GM18507 (cell line): ENCODE measurements at places on chromosomes 2 and 18.

DNA sequence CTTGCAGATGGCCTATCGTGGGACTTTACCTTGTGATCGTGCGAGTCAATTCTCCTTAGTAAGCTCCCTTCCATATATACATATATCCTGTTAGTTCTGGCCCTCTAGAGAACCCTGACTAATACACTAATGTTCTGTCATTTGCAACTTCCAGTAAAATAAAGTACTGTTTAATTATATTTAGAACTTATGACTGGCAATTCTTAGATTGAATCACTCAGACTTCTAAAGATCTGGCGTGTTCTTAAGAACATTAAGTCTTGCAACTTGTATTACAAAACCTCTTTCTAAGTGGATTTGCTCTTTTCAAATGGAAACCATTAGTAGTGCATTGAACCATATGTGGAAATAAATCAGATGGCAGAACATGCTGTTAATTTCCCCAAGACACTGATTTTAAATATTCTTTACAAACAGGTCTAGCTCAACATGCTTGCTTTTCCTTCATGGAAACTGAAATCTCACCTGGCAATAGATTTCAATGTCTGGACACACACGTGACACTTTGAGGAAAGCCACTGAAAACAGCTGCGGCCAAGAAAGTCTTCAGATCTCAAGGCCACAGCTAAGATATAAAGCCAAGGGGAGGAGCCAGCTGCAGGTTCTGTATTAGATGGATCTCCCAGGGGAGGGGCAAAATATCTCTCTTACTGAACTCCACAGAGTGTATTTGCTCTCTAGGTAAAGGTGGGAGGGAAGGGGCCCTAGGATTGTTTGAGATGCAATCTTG, 50.6 kb downstream of the PMAIP1 start:
- DNase-seq, result no peak

GRCh38 chr2:42886921-42887320, 94.5 kb upstream of the HAAO start:
- DNase-seq, result no peak

DNA sequence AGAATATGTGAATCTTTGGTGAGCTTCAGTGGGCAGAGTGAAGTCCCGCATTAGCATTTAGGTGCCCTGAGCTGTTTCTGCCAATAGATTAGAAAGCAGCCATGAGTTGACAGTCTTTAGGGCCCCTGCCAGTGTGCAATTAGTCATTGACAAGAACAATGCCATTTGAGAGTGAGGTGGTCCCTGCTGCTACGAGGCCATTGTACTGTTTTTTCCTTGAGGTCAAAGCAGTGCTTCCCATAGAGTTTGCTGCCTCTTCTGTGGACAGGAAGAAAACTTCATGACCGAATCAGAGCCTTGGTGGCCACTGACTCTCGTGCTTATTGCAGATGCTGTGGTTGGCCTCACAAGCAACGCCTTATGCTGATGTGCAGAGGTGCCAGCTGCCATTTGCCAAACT, 102.7 kb downstream of the SH3BP4 start:
- DNase-seq, result no peak

DNA sequence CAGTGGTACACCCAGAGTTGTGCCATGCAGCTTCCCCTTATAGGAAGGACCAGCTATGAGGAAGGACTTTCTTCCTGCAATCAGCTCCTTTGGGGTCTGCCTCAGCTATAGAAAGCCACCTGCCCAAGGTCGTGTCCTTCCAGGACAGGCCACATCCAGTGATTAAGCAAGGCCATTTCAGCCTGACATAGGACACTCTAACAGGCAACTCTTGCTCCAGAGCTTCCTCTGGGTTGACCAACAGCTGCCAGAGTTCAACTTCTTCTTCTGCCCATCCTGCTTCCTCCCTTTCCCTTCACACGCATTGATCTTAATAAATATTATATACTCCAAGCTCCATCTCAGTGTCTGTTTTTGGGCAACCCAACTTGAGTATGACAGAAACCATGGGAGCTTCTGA, 12.8 kb downstream of the LRP2 start:
- no peak for DNase-seq

DNA sequence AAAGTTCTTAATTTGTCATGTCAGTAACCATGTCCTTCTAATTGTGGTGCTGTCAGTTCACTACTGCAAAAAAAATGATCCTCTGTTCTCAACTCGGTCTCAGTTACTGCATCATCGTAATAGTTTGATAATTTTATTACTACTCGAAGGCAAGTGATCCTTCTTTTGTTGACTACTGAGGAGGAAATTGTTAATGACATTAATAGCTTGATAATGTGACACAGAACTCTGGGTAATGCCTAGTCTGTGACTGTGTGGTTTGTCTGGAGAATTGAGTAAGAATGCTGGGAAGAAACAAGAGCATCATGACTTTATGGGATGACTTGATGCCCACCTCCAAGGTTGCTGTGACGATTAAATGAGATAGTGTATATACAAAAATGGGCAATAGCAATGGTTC, 267.2 kb downstream of the LRRTM1 start:
- no peak for DNase-seq

DNA sequence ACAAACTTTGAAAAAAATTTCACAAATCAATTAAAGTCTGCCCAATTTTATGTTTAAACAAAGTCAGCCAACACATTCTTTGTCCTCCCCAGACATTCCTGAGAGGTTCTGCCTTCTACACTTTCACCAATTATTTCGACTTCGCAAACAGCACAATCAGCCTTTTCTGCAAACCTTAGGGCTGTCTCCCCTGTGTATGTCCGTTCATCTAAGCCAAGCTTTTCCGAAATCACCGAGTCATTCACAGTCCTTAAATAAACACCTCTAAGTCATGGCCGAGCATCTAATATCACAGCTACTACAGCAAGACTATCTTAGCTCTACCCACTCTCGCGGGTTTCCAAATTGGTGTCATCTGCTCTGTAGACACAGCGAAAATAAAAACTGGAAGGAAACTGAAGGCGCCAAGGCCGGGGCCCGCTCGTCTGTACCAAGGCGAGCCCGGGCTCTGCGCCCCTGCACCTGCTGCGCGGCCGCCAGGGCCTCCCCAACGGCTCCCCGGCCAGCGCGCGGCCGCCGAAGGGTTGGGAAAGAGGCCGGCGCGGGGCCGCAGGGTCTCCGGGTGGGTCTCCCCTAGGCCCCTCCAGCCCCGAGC, 730 bp downstream of the ODC1 start:
- no peak for DNase-seq

GRCh38 chr2:11286749-11287148, 57.7 kb downstream of the ROCK2 start:
- DNase-seq, result no peak

- no peak for DNase-seq
Measured at GRCh38 chr18:49249521-49249920, 210.9 kb downstream of the DYM start.

DNA sequence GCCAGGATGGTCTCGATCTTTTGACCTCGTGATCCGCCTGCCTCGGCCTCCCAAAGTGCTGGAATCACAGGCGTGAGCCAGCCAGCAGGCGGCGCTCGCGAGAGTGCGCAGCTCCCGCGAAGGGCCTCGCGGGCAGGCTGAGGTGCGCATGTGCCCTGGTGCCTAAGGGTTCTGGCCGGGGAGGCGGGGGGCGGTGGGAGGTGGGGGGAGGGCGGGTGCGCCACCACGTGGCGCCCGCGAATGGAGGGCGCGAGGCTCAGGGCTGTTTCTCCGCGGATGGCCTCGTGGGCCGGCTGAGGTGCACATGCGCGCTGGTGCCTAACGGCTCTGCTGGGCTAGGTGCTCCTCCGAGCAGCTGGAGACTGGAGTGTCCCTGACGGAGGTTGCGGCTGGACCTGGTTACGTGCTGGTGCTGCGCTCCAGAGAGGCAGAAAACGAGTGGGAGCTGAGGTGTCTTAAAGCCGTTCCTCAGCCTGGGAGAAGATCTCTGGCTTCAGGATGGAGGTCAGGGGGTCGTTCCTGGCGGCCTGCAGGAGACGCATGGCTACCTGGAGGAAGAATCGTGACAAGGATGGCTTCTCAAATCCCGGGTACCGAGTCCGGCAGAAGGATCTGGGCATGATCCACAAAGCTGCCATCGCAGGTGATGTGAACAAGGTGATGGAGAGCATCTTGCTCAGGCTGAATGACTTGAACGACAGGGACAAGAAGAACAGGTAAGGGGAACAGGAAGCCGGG, at the start of gene ANKRD62:
Gene ANKRD62, plus strand, starts transcription at position 324 of the 738 bp plus-strand sequence. Its CDS starts 175 bp downstream, at position 499.
- DNase-seq, result no peak

DNA sequence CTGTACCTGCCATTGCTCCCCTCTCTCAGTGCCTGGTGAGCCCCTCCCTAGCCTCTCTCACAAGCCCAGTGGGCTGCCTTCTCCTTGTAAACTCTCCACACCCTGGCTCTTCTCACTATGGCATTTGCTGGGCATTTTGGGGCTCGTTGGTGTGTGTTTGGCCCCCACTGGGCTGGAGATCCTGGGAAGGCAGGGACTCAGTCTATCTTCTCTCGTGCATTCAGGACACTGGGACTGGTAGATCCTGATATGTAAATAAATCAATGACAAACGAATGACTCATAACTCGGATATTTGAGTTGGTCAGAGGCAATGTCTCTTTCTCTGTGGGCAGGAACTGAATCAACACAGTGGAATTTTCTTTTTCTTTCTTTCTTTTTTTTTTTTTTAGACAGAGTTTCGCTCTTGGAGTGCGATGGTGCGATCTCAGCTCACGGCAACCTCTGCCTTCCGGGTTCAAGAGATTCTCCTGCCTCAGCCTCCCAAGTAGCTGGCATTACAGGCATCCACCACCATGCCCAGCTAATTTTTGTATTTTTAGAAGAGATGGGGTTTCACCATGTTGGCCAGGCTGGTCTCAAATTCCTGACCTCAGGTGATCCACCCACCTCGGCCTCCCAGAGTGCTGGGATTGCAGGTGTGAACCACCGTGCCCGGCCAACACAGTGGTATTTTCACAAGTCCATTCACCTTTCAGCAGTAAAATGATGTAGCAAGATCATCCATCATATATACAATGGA, 144.6 kb upstream of the SPRED2 start:
- no peak for DNase-seq

GRCh38 chr2:24816884-24817283, 23.7 kb downstream of the CENPO start:
- DNase-seq, result no peak

GRCh38 chr18:40642692-40643229, 1312.3 kb upstream of the PIK3C3 start:
- no peak for DNase-seq

GRCh38 chr2:18604531-18604885, 15.1 kb upstream of the NT5C1B start:
- no peak for DNase-seq
